Activated CD4-positive, alpha-beta T cell treated with anti-CD3 and anti-CD28 coated beads, Interleukin-10, Interleukin-2, amounts not matched to agents 100 ng/mL and 50 ng/mL, durations not matched to agents 16 hours and 8 hours (primary cell): ENCODE measurements at places on chromosomes 16 and 17.

DNA sequence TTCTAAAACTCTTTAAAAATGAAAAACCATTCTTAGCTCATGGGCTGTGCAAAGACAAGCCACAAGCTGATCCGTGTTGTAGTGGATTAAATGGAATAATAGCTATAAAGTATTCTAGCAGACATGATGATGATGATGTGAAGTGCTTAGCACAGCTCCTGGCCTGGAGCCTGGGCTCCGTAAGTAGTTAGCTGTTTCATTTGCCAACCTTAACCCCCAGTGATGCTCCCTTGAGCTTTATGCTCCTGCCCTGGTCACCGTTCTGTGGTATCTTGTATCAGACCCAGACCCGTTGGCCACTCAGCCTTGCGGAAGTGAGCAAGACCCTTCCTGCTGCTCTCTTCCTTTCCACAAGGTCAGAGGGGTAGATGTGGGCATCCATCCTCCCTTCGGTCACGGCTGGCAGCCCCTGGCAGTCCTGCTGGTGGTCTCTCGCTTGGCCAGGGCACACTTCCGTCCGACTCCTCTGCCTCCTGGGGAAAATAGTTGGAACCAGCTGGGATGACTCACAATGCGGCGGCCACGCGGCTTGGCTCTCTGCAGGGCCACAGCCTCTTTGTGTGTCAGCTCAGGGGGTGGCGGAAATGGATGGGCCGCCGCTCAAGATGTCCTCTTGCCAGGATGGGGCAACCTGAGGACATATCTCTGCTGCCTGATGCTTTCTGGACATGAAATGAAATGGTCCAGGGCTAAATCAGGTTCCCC is 79.1 kb downstream of the GPR139 start:
- DNase-seq = no peak

DNA sequence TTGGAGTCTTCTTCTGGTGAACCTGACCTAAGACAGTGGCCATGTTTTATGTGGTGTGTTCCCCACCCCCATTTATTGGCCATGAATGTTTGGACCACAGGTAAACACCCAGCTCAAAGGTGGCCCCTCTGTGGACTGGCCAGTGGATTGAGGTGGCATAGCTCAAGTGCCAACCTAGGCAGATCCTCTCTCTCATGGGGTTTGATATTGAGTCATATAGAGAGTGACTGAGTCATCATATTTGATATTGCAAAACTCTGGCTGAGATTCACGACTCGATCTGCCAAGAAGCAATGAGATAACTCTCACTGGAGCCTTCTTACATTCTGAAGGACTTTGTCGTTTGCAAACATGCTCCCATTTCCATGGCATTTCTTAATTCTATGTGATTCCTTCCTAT is 10.5 kb upstream of the TEKT3 start:
- peak; percentile 34 for DNase-seq

DNA sequence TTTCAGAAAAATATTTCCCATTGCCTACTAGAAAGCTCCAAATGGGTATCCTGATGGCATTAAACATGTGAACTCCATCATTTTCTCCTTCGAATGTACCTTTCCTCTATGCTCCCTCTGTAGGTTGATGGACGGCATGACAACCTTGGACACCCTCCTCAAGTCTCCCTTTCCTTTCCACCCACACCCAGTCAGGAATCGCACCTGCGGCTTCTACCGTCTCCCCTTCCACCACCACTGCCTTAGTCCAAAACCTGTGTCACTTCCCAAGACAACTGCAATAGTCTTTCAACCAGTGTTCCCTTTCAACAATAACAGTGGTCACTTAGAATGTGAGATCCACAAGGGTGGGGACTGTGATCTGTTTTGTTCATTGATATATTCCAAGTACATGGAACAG is 233.1 kb upstream of the AXIN2 start:
- DNase-seq = peak; percentile 10

DNA sequence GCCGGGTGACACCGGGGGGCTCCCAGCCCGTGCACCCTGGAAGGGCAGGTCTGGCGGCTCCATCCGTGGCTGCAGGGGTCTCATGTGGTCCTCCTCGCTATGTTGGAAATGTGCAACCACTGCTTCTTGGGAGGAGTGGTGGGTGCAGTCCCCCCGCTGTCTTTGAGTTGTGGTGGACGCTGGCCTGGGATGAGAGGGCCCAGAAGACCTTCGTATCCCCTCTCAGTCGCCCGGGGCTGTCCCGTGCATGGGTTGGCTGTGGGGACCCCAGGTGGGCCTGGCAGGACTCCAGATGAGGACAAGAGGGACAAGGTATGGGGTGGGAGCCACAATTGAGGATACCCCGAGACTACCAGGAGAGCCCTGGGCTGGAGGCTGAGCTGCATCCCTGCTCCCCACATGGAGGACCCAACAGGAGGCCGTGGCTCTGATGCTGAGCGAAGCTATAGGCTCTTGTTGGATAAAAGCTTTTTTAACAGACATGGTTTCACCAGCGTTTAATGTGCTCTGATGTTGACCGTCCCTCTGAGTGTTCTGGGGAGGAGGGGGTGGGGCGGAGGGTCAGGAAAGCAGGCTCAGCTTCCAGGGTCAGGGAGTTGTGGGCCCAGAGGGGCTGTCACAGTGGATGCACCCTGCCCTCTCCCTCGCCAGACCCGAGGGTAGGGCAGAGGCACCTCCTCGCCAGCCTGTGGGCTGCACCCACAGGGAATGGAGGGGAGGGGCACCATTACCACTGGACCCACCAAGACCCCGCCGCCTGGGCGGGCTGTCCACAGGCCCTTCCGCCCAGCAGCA is 5.4 kb downstream of the SPATA2L start:
- no peak for DNase-seq

GRCh38 chr16:89545831-89546574 is 14.5 kb upstream of the RPL13 start:
- no peak for DNase-seq

DNA sequence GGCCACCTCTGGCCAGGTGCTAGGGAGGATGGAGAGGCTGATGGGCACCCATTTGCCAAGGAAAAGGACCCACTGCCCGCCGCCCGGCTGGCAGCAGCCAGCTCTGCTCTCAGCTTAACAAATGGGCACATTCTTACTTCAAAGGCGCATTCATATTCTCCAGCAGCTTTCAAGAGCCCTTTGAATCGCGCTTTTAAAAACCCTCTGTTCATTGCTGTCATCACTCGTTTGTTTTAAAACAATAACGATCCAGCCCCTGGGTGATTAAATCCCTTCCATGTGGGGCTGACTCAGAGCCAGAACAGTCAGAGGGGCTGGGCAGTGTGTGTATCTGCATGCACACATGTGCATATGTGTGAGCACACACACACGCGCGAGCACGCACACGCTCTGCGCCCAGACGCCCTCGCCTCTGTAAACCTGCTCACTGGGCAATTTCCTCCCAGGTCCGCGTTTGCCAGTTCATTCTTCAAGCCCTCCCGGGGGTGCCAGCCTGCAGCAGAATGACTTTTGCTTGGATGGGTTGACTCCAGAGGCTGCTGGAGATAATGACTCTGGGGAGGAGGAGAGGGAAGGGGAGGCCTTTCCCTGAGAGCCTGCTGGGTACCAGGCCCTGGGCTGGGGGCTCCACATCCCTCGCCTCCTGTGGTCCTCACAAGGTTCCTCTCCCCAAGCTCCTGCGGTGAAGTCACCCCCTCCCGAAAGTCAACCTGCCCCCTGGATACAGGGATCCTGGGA is 133.1 kb downstream of the SDK2 start:
- no peak for DNase-seq
